ENCODE measurements at places on chromosomes 3 and 15.

GRCh38 chr3:134360046-134360445 lies 14.2 kb downstream of the AMOTL2 start:
- DNase-seq = no peak

- DNase-seq = no peak
Measured at GRCh38 chr3:191302451-191302850, 26.7 kb upstream of the CCDC50 start.

DNA sequence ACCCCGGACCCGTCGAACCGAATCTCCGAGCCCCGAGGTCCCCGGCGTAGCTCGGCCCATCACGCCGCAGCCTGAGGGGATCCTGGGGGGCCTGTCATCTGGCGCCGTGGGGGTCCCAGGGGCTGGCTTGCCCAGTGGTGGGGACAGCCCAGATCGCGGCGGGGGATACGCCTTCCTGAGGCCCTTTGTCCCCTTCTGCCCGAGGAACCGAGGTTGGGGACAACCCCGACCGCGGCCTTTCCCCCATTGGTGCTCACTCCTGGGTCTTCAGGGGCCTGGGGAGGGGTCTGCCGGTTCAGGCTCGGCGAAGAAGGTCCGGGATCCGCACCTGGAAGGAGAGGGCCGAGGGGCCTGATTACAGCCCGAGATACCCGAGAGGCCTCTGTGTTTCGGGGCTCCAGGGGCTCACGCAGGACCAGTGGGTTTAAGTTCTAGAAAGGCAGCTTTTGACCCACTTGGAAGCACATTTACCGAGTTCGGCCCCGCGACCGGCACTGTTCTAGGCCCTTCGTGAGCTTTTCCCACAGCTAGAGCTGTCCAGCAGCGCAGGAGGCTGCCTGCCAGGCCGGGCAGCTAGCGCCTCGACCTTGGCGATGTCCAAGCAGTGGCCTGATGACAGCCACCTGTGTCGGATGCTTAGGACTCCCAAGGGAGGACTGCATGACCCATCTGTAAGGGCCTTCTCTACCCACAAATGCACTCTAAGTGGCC lies 504 bp downstream of the ABHD2 start:
- no peak for DNase-seq

- DNase-seq = no peak
Measured at GRCh38 chr3:118946449-118946848, 88.2 kb downstream of the IGSF11 start.

GRCh38 chr3:194137506-194138474 lies 1.8 kb downstream of the HES1 start:
- no peak for DNase-seq

DNA sequence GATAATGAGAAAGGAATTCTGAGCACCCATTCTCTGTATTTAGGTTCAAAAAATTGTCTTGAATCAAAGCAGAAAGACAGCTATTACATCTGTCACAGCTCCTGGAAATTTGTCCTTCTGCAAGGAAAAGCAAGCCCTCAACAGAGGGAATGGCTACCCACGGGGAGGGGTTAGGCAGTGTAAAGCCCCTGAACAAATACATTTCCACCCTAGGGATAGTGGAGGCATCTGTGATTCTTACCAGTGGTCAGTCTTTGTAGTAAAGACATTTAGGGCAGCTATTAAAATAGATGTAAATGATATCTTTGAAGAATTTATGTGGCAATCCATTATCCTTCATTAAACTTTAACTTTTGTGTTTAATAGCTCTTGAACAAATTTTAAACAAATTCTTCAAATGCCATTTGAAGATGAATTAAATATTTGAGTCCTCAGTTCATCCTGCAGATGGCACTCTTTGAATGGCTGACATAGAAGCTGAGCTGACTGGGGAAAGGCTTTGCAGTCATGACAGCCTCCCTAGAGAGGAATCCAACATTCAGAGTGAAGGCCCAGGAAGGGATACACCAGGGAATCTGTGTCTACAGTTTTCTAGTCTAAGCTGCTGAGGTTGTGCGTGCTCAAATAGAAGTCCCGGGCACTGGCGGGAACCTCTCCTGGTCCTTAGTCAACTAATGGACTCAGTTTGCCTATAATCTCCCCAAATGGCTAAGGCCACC lies 359.7 kb upstream of the ROPN1 start:
- no peak for DNase-seq

DNA sequence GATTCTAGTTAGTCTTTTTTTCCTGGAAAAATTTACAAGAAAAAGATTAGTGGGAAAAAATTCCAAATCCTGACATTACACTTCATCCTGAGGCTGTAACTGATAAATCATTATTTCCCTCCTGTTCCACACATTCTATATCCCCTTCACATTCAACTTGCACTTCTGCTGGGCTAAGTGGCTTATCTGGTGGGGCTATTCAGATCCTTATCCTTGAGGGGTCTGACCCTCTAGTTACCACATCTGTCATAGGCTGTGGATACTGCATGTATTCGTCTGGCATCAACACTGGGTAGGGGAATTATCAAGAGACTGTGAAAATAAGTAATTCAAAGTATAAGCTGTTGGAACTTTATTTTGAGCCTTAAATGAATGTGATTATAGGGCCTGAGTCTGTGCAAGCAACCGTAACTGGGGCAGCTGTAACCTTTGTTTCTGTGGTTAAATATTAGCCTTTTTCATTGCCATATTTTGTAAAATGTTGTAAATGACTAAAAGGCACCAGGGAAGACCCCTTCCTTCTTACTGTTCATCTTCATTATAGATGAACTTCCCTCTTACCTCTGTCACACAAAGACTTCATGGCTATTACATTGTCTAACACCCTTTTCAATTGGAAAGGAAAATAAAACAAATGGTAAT lies 28.0 kb upstream of the TEX9 start:
- DNase-seq = no peak

- DNase-seq = no peak
Measured at GRCh38 chr3:126678693-126679317, 23.9 kb upstream of the TXNRD3 start.

DNA sequence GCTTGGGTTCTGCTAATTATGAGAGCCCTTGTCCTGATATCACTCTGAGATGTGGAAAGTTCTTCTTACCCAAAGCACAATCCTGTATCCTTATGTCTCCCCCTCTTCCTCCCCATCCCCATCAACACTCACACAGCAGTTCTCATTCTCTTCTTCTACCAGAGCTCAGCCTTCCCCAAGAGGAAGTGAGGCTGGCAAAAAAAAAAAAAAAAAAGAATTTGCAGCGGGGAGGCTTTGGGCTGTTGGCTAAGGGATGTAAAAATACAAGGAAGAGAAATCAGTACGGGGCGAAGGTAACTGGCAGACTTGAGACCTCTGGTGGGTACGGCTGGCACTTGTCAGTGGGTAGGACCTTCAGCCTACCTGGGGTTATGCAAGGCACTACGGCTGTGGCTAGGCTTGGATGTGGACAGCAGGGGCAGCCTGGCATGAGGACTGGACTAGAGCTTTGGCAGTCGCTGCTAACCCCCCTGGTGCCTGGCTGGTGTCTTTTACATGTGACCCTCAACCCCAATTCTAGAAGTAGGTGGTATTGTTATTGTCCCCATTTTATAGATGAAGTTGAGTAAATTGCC lies 5.4 kb downstream of the VIPR1 start:
- DNase-seq = no peak

DNA sequence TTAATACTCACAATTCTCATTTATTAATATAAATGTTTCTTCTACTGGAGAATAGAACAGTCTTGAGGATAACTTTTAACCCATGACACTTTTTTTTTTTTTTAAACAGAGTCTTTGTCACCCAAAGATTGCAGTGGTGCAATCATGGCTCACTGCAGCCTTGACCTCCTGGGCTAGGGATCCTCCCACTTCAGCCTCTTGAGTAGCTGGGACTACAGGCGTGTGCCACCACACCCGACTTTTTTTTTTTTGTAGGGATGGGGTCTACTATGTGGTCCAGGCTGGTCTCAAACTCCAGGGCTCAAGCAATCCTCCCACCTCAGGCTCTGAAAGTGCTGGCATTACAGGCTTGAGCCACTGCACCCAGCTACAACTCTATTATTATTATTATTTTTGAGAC lies 34.5 kb downstream of the PIK3CB start:
- DNase-seq = no peak

DNA sequence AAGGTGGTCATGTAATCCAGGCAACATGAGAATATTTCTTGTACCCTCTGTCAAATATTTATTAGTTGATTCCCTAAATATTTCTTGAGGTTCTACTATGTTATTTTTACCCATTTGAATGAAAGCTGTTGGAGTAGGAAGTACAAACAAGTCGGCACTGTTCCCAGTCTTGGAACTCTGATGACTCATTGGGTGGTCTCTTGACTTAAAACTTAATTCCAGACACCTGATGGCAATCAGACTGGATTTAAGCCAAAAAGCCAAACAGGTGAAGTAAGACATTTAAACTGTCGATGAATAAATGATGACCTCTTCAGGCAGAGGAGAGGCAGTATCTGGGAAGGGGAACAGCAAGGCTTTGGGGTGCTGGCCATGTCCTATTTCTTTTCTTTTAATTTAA lies 22.8 kb downstream of the C2CD4A start:
- DNase-seq = no peak

GRCh38 chr3:53123510-53123909 lies 6.7 kb downstream of the RFT1 start:
- no peak for DNase-seq

DNA sequence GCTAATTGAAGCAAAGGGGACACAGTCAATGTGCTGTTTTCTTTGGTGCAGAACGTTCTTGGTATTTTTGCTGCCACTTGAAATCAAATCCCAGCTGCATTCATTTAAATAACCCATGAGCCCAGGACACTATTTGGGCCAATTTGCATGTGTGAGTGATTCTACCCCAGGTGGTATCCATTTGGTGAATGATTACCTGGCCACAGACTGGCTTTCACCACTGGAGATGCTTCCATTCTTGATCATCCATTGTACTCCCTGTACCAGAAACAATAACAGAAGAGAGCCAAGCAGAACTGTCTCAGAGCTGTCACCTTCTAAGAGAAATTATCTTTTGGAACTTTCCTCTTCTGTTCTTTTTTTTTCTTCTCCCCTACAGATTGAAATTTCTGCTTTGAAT lies 139.7 kb upstream of the RARB start:
- DNase-seq = no peak

DNA sequence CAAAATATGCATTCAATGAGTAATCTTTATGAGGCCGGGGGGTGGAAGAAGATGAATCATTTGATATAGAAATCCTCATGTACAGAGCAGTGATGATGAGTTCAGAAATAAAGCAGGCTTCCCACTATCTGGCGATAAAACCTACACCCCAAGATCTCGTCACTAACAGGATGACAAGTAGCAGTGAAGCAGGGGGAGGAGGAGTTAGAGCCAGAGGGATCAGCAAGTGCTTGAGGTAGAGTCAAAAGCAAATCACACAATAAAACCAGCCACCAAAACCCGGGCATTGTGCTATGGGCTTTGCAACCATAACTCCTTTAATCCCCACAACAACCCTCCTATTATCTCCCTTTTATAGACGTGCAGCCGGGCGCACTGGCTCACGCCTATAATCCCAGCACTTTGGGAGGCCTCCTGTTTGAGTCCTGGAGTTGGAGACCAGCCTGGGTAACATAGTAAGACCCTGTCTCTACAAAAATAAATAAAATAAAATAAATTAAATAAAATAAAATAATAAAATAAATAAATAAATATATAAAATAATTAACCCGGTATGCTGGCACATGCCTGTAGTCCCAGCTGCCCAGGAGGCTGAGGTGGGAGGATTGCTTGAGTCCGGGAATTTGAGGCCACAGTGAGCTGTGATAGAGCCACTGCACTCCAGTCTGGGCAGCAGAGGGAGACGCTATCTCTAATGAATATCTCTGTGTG lies 53.0 kb downstream of the STARD5 start:
- DNase-seq = peak; percentile 17

DNA sequence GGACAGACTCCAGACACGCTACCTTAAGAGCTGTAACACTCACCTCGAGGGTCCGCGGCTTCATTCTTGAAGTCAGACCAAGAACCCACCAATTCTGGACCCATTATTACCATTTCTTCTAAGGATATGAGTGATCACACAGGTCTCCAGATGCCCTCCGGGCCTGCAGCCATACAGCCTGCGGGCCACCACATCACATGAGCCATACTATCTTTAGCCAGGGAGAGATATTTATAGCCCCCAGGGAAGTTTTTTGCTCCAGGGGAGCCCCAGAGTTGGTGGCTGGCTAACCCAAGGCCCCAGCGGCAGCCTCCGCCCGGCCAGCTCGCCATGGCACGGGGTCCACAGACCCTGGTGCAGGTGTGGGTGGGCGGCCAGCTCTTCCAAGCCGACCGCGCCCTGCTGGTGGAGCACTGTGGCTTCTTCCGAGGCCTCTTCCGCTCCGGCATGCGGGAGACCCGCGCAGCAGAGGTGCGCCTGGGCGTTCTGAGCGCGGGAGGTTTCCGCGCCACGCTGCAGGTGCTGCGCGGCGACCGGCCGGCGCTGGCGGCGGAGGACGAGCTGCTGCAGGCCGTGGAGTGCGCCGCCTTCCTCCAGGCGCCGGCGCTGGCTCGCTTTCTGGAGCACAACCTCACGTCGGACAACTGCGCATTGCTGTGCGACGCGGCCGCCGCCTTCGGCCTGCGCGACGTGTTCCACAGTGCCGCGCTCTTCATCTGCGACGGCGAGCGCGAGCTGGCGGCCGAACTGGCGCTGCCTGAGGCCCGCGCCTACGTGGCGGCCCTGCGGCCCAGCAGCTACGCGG lies at the start of gene KBTBD13:
TSS of gene KBTBD13 (plus strand) at position 261 of the 805 bp plus-strand sequence. CDS start at position 331, 70 bp downstream.
- no peak for DNase-seq

GRCh38 chr15:80996247-80996646 lies 4.5 kb upstream of the TLNRD1 start:
- no peak for DNase-seq

DNA sequence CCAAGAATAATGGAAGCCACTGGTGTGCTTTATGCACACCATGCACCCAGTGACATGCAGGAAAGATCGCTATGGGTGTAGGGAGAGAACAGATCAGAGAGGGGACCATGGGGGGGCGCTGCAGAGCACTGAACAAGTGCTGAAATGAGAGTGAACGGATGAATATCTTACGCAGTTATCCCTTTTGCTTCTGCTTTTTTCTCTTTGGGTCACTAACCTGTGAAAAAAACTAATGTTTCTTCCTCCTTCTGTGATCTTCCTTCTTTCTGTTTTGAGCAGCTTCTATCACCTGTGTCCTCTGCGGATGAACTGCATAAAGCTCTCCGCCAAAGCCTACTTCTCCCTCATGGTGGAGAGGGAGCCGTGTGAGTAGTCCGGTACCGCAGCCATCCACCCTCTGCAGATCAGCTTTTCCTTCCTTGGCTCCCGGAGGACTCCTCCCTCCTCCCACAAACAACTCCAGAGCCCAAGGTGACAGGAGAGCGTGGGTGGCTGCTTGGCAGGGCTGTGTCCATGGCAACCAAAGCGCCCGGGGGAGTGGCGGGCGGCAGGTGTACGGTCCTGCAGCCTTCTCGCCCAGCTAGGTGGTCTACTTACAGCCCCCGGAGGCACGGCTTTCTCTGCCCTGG lies 106.2 kb downstream of the DGKG start:
- no peak for DNase-seq

DNA sequence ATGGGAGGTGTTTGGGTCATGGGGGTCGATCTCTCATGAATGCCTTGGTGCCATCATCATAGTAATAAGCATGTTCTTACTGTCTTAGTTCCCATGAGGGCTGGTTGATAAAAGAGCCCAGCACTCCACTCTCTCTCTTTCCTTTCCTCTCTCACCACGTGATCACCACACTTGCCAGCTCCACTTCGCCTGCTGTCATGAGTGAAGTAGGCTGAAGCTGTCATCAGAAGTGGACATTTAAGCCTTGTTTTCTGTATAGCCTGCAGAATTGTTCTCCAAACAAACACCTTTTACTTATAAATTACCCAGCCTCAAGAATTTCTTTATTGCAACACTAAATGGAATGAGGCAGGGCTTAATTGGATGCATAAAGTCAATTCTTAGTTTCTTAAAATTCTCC lies 6.1 kb downstream of the OR5H1 start:
- DNase-seq = no peak

GRCh38 chr15:35349916-35350315 lies 196.0 kb downstream of the DPH6 start:
- DNase-seq = no peak
